ENCODE measurements at places on chromosomes 3 and 15. TPM values are rescaled to one million over a fixed set of nuclear protein-coding genes. Genes with fewer than 3 reads are reported as not detected.
A peak's percentile ranks its signal among the peaks of the same experiment; 100 is the strongest.

DNA sequence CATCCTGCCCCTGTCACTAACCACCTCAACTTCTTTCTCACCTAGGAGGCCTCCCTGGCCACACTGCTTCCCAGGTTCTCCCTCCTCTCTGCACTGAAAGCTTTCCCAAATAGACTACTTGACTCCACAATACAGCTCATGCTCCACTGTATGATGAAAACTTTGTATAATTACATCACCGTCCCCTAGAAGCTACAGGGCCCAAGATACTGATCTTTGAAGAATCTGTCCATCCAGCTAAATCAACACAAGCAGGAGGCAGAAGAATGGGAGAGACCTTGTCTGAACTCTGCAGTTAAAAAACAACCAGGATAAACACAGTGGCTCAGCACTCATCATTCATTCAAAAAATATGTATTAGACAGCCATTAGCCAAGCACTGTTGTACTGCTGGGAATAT is 26.4 kb upstream of the RPS17 start:
- H3K36me3 ChIP-seq, result no peaks in the 10 kb centered on the region
- no peaks in the 10 kb centered on the region for H3K27me3 ChIP-seq
- no peak overlapping the region for H3K4me3 ChIP-seq
- H3K27ac ChIP-seq, result no peak overlapping the region
- H3K4me1 ChIP-seq, result no peaks in the 10 kb centered on the region

The GABRB3 gene
- 5.8 TPM for total RNA-seq

The C3orf20 gene
- total RNA-seq, result not detected

The NDN gene
- total RNA-seq, result 9.7 TPM

The SLC6A1 gene
- 0.35 TPM for total RNA-seq

DNA sequence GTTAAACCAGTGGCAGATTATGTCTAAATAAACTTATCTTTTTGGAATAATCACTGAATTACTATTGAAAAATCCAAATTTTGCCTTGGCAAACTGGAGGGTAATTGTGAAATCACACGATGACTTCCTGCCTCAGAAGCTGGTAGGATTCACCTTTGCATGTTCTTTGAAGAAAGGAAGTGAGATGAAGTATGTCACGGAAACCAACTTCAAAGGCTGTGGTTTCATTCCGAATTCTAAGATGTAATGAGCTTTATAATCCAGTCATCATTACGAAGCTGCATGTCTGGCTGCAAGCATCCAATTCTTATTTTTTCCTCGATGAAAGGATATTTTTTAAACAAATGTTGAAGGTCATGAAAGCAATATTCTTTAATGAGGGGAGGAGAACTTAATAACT is 15.0 kb upstream of the ZBED2 start:
- H3K27me3 ChIP-seq, result no peaks in the 10 kb centered on the region
- no peak overlapping the region for H3K4me3 ChIP-seq
- no peak overlapping the region for H3K27ac ChIP-seq
- H3K4me1 ChIP-seq, result no peaks in the 10 kb centered on the region
- no peaks in the 10 kb centered on the region for H3K36me3 ChIP-seq
- no peak for DNase-seq

GRCh38 chr15:62124973-62125303 is 40.1 kb downstream of the C2CD4B start:
- no peaks in the 10 kb centered on the region for H3K27me3 ChIP-seq
- H3K4me1 ChIP-seq, result peaks cover 29% of the 10 kb centered on the region
- DNase-seq, result no peak

The LYZL4 gene
- total RNA-seq, result not detected

DNA sequence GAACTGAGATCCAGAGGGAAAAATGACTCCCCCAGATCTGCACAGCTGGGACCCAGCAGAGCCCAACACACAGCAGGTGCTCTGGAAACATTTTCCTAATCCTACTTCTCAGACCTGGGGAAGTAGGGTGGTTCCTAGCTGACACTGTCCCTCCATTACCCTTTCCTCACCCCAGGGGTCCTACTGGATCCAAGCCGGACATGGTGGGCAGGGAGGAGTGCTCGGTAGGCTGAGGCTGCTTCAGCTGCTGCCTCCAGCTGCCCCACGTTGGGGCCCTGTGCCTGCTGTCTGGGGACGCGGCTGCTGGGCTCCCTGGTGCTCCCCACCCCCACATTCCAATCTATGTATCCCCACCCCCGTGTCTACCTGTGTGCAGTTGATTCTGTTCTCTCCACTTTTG is 29.8 kb upstream of the SLC6A6 start:
- H3K36me3 ChIP-seq, result no peaks in the 10 kb centered on the region
- no peak overlapping the region for H3K27ac ChIP-seq
- H3K27me3 ChIP-seq, result no peaks in the 10 kb centered on the region
- no peaks in the 10 kb centered on the region for H3K4me1 ChIP-seq

The IQCH gene
- total RNA-seq, result 0.76 TPM

GRCh38 chr15:92075764-92076163 is 222.3 kb downstream of the SLCO3A1 start:
- H3K4me1 ChIP-seq, result no peaks in the 10 kb centered on the region
- H3K36me3 ChIP-seq, result no peaks in the 10 kb centered on the region
- no peak overlapping the region for H3K4me3 ChIP-seq

GRCh38 chr3:5136919-5137429 is 14.9 kb downstream of the ARL8B start:
- H3K27ac ChIP-seq, result no peak overlapping the region
- H3K4me1 ChIP-seq, result peaks cover 38% of the 10 kb centered on the region
- no peaks in the 10 kb centered on the region for H3K36me3 ChIP-seq
- no peaks in the 10 kb centered on the region for H3K27me3 ChIP-seq
- no peak for DNase-seq
- no peak overlapping the region for H3K4me3 ChIP-seq

The ASB14 gene
- total RNA-seq, result 0.16 TPM

DNA sequence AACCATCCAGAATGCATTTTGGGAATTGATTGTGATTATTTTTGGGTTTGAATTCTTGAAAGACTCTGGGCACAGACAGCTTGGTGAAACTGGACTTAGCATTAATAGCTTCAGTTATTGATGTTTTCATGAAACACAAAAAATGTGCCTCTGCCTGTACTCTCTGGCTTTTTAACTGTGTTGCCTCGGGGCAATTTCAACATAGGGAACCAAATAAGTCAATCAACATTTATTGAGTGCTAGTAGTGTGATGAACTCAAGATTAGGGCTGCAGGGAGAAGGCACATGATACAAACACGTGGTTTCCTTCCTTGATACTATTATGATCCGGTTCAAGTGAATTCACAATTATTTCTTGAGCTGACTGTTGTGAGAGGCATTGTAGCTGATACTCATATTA is 50.8 kb downstream of the UNC13C start:
- DNase-seq, result no peak
- no peak overlapping the region for H3K4me3 ChIP-seq
- no peaks in the 10 kb centered on the region for H3K36me3 ChIP-seq
- no peaks in the 10 kb centered on the region for H3K27me3 ChIP-seq
- no peaks in the 10 kb centered on the region for H3K4me1 ChIP-seq

The MOBP gene
- not detected for total RNA-seq

- no peak overlapping the region for H3K27ac ChIP-seq
- DNase-seq, result no peak
- no peak overlapping the region for H3K4me3 ChIP-seq
- no peaks in the 10 kb centered on the region for H3K36me3 ChIP-seq
- H3K27me3 ChIP-seq, result no peaks in the 10 kb centered on the region
Measured at GRCh38 chr15:31148297-31149087, 47.0 kb upstream of the TRPM1 start.

DNA sequence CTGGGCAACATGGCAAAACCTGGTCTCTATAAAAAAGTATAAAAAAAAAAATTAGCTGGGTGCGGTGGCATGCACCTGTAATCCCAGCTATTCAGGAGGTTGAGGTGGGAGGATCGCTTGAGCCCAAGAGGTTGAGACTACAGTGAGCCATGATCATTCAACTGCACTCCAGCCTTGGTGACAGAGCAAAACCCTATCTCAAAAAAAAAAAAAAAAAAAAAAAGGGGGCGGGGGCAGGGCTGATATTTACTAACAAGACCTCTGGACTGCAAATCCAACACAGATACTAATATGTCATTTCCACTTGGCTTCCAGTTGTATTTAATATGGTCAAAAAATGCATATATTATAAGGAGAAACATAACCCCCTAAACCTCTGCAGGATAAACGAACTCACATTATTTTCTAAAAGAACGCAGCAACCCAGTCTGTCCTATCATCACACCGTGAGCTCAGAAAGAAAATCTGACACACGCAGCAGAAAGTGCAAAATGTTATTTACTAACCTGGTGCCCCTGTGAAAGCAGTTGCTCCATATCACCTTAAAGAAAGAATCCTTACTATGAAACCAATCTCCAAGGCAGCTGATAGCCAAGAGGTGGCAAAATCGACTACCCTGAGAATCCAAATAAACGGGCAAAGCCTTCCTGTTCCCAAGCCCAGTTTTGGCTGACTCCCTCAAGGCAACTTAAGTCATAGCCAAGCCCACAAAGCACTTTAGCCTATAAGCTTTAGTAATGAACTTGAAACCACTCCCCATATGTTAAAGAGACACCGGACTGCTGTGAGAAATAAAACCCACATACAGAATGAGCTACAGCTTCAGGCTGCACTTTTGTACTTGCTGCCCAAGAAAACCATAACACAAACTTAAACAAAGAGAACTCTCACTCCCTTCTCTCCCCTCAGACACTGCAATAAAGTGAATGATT is 39.3 kb downstream of the PLD1 start:
- H3K4me3 ChIP-seq, result peak overlapping the region; percentile 7
- H3K36me3 ChIP-seq, result no peaks in the 10 kb centered on the region
- DNase-seq, result peak; percentile 67
- peaks cover 13% of the 10 kb centered on the region for H3K4me1 ChIP-seq
- no peaks in the 10 kb centered on the region for H3K27me3 ChIP-seq
- H3K27ac ChIP-seq, result no peak overlapping the region

GRCh38 chr15:81189583-81190283 is 6.9 kb upstream of the IL16 start:
- H3K27ac ChIP-seq, result peak overlapping the region; percentile 28
- peak; percentile 60 for DNase-seq
- no peak overlapping the region for H3K4me3 ChIP-seq
- no peaks in the 10 kb centered on the region for H3K36me3 ChIP-seq
- H3K27me3 ChIP-seq, result no peaks in the 10 kb centered on the region

DNA sequence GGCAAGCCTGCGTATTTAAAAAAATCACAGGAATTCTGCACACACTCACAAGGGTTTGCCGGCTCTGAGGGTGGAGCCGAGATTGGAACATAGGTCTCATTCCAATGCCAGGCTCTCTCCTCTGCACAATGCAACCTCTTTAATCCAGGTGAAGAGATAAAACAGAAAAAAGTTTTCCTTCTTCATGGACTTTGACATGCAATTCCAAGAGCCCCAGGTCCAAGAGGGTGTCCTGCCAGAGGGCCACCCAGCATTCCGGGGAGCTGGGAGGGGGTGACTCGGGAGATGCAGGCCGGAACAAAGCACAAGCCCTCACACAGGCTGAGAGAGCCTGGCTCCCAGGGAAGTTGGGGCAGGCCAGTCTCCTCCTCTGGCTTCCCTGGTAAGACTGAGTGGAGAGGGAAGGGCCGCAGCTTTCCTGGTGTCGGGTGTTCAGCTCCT is 6.7 kb upstream of the SLC12A8 start:
- no peaks in the 10 kb centered on the region for H3K4me1 ChIP-seq
- H3K4me3 ChIP-seq, result no peak overlapping the region
- no peak for DNase-seq
- no peaks in the 10 kb centered on the region for H3K27me3 ChIP-seq

DNA sequence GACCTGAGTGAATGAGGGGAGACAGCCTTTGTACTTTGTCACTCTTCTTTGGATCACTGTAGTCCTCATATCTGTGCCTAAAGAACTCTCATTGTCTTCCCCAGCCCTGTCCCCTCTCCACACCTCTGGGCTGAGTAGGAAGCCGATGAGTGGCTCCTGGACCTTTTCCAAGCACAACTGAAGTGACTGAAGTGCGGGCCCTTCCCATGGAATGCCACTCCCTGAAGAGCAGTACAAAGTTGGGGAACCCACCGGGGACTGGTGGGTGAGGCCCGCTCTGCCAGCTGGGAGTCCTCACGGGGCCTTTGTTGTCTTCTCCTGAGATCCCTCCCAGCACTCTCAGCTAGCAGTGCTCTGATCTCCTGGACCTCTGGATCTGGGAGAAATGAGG is 90.1 kb downstream of the AAGAB start:
- no peak overlapping the region for H3K4me3 ChIP-seq
- no peak overlapping the region for H3K27ac ChIP-seq
- H3K36me3 ChIP-seq, result peaks cover 22% of the 10 kb centered on the region
- no peaks in the 10 kb centered on the region for H3K27me3 ChIP-seq
- H3K4me1 ChIP-seq, result peaks cover 5% of the 10 kb centered on the region

The ISL2 gene
- not detected for total RNA-seq

DNA sequence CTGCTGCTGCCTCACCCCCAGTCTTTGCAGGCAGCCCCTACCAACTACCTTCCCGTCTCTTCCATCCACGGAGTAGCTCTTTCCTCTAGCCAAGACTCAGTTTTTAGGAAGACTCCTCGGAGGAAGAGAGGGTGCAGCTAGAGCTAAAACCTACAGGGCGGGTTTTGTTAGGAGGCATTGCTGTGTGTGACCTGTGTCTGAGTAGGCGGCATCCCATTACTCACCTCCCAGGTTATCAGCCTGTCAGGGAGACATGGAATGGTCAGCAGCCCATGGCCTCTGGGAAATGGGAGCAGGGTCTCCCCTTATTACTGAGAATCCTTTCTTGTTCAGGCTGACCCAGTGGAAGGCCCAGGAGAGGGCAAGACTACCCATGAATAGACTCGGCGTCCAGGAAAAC is 43.8 kb upstream of the FGD5 start:
- no peak overlapping the region for H3K27ac ChIP-seq
- no peaks in the 10 kb centered on the region for H3K27me3 ChIP-seq
- no peaks in the 10 kb centered on the region for H3K4me1 ChIP-seq
- H3K36me3 ChIP-seq, result no peaks in the 10 kb centered on the region
- no peak overlapping the region for H3K4me3 ChIP-seq

The SLC7A14 gene
- total RNA-seq, result 0.09 TPM

GRCh38 chr3:127475391-127475790 is 115.1 kb downstream of the TPRA1 start:
- H3K27me3 ChIP-seq, result no peaks in the 10 kb centered on the region
- H3K27ac ChIP-seq, result no peak overlapping the region
- H3K36me3 ChIP-seq, result no peaks in the 10 kb centered on the region
- no peaks in the 10 kb centered on the region for H3K4me1 ChIP-seq
- DNase-seq, result no peak

GRCh38 chr3:46135475-46135874 is 72.6 kb downstream of the CCR1 start:
- no peaks in the 10 kb centered on the region for H3K27me3 ChIP-seq
- no peak overlapping the region for H3K4me3 ChIP-seq
- no peaks in the 10 kb centered on the region for H3K36me3 ChIP-seq
- H3K4me1 ChIP-seq, result no peaks in the 10 kb centered on the region
- no peak overlapping the region for H3K27ac ChIP-seq

The CHRM5 gene
- not detected for total RNA-seq

- H3K27me3 ChIP-seq, result no peaks in the 10 kb centered on the region
- no peaks in the 10 kb centered on the region for H3K36me3 ChIP-seq
- H3K4me3 ChIP-seq, result no peak overlapping the region
Measured at GRCh38 chr3:188006726-188007393, 147.1 kb upstream of the LPP start.

DNA sequence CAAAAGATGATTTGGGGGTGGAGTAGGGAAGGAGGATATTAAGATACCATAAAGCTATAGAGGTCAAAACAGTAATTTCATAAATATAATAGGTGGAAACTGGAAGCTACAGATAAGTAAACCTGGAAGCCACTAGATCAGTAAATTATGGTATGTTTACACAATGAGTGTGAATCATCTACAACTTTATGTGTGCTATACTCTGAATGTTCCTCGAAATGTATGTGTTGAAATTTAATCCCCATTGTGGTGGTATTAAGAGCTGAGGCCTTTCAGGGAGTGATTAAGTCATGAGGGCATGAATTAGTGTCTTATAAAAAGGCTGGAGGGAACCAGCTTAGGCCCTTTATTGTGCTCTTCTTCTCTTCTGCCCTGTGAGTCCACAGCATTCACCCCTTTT is 25.2 kb downstream of the EOMES start:
- H3K27me3 ChIP-seq, result no peaks in the 10 kb centered on the region
- H3K4me3 ChIP-seq, result no peak overlapping the region
- H3K36me3 ChIP-seq, result no peaks in the 10 kb centered on the region
- H3K27ac ChIP-seq, result no peak overlapping the region
